GM20000 (cell line): ENCODE measurements at places on chromosomes 7 and 10.
A peak's percentile ranks its signal among the peaks of the same experiment; 100 is the strongest.

DNA sequence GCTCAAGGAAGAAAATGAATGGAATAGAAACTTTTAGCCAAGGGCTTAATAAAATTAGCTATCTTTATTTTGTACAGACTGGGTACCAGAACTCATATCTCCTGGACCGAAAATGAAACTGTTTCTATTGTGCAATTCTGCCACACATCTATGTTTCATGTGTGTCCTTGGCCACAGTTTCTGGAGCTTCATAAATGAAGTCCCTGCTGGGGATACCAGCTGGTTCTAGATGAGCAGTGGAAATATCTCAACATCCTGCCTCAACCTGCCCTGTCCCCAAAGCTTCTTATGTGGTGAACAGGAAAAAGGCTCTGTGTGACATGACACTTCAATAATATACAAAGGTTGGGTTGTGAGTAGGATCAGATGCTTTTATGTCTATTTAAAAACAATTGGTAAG lies 310.1 kb upstream of the SORCS1 start:
- DNase-seq: no peak

GRCh38 chr7:69439636-69440325 lies 158.5 kb upstream of the AUTS2 start:
- DNase-seq: no peak

GRCh38 chr7:101374990-101375389 lies 12.3 kb downstream of the COL26A1 start:
- DNase-seq: no peak

GRCh38 chr7:120950539-120951308 lies at the start of gene ING3:
ING3 (plus strand) TSS chr7:120950777; CDS start chr7:120950897, 120 bp downstream.
- peak; percentile 87 for DNase-seq

- DNase-seq: no peak
Measured at GRCh38 chr7:85025312-85025756, 161.5 kb downstream of the SEMA3D start.

GRCh38 chr10:80506189-80506575 lies 31.5 kb upstream of the SH2D4B start:
- no peak for DNase-seq

GRCh38 chr7:11210374-11210773 lies 236.7 kb downstream of the PHF14 start:
- DNase-seq: no peak

- no peak for DNase-seq
Measured at GRCh38 chr10:82934429-82934828, 1059.4 kb downstream of the NRG3 start.

GRCh38 chr10:62559481-62560200 lies 185.5 kb downstream of the ZNF365 start:
- DNase-seq: no peak

DNA sequence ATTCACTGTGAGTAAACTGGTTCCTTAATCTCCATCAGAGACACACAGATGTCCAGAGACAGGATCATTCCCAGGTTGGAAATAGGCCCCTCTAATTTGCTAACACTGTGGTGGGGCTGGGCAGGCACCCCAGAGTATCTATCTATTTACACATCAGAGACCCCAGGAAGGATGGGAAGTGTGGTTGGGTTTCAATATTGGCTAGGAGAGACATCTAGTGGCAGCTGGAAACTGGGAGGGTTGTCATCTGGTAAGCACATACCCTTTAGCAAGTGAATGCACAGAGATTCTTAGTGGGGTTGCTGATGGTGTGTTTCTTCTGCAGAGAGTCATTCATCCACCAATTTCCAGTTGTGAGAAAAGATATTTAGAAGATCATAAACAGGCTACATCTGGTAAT lies 36.0 kb upstream of the NRG3 start:
- DNase-seq: no peak

- DNase-seq: no peak
Measured at GRCh38 chr7:72435366-72435765, 23.2 kb upstream of the CALN1 start.

GRCh38 chr10:86878983-86879713 lies 78.3 kb downstream of the MMRN2 start:
- DNase-seq: peak; percentile 36

GRCh38 chr7:130305433-130306042 lies 12.6 kb downstream of the CPA4 start:
- no peak for DNase-seq

DNA sequence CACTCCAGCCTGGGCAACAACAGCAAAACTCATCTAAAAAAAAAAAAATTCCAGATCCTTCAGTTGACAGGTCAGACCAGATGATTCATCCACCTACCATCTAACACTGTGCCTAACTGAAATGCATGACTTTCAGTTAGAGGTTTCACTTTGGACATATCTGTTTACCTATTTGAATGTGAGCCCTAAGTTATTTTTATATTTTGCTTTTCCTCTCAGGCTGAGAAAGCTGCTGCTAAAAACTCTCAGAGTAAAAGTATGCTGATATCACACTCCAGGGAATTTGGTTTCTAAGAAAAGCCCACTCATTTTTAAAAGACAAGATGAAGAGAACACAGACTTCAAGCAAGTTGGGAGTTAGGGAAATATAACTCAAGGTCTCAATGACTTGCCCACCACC lies 126.0 kb downstream of the SGMS1 start:
- DNase-seq: peak; percentile 49
